ENCODE measurements at places on chromosomes 6 and 20.

DNA sequence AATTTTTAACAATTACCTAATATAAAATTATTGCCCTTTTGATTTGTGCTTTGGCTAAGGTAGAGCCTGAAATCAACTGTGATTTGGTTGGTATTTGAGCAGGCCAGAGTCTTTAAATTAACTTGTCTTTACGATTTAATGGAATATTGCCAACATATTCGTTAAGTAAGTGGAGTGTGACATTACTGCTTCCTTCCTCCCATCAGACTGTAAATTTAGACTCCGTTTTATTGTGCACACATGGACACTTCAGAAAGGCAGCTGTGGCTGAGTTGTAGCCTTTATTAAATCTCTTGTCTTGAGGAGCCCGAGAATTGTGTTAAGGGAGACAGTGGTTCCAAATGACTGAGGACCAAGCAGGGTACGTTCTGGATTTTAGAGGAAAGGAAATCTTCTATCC is 57.4 kb downstream of the CAP2 start:
- no peak for DNase-seq

DNA sequence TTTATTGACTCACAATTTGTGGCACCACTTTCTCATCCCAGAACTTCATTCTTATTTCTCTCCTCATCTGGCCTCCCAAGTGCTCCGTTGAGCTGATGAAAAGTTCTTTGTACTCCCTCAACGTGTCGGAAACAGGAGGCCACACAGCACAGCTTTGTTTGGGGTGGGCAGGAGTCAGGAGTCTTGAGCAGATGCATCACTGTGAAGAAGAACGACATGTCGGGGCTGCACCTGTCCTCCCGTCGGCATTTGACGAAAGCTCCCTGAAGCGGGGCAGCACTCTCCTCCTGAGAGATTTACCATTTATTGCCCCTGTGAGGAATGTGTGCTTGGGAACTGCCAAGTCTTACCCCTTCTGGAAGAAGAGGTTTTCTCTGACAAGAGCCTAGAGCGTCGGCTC is 28.1 kb downstream of the TAF8 start:
- DNase-seq: no peak

DNA sequence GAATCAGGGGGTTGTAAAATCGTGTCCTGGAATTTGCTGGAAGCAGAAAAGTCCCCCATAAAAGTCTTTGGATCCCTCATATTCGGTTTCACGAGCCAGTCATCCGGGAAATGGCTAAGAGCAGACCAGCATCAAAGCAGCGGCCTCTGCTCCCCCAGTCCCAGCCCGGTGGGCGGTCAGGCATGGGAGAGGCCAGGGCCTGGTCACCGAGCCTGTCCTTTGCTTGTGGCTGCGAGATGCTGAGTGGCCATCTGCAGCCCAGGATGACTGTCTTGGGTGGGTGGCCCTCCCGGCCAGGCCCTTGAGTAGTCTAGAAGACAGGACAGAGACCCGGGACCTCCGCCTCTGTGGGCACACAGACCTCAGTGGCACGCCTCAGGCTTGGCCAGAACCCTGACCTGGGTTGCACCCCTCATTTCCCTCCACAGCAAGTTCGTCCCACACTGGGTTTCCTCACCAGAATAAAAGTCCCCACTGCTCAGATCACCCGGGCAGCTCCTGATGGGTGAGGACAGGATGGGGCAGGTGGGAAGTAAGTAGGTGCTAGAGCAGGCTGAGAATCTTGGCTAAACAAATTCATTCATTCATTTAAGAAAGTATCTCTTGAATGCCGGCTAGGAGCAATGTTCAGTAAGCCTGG is 172.1 kb downstream of the BMP7 start:
- DNase-seq: no peak

DNA sequence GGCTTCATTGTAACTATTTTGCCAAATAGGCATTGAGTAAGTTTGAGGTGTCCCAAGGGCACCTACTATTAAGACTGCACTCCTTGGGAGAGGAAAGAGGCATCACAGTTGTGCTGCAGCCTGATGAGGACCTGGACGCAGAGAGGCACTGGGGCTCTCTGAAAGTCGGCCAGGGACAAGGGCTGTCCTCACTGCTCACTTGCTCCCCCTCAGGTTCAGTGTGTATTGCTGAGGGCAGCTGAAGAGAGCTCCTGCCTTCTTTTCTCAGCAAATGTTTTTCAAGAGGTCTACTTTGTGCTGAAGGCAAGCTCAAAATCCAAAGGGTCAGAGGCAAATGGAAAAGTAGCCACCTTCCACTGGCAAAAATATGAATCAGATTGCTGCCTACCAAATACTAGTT is 331.8 kb downstream of the RIMS1 start:
- DNase-seq: no peak

DNA sequence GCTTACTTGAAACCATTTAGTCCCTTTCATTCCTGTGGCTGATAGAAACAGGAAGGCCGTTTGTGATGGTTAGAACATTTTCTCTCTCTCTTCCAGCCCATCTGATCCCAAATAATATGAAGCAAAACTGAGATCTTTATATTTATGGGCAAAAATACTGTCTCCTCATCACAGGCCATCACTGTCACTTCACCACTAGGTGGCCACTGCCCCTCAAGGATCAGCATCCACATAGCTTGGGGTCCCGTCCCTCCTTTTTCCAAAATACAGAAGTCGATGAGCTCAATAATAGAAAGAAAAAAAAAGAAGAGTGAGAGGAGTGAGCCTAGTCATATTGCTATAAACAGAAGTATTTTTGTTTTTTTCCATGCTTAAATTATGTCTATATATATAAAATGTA is 46.4 kb upstream of the LAMP5 start:
- DNase-seq: no peak

- DNase-seq: no peak
Observed at GRCh38 chr6:84050408-84050807, 16.8 kb downstream of the MRAP2 start.

GRCh38 chr20:45095805-45096238 is 5.1 kb downstream of the KCNS1 start:
- DNase-seq: no peak

GRCh38 chr20:39318911-39319310 is 356.8 kb downstream of the DHX35 start:
- no peak for DNase-seq

GRCh38 chr20:41989935-41990635 is 371.9 kb upstream of the CHD6 start:
- DNase-seq: no peak

DNA sequence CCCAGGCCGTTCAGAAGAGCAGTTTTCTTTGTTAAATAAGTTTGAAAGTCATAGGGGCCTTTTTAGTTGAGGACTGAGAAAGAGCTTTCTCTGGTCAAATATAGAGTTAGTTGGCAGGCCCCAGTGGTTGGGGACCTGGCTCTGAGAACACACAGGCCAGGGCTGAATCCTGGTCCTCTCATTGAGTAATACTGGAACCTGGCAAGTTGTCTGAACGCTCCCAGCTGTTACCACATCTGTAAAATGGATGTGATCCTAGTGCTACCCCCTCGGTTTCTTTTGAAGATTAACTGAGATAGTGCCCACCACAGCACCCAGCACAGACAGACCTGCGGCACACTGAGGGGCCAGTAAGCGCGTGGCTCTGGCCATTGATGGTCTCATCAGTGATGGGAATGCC is 215.5 kb downstream of the ZDHHC14 start:
- no peak for DNase-seq

DNA sequence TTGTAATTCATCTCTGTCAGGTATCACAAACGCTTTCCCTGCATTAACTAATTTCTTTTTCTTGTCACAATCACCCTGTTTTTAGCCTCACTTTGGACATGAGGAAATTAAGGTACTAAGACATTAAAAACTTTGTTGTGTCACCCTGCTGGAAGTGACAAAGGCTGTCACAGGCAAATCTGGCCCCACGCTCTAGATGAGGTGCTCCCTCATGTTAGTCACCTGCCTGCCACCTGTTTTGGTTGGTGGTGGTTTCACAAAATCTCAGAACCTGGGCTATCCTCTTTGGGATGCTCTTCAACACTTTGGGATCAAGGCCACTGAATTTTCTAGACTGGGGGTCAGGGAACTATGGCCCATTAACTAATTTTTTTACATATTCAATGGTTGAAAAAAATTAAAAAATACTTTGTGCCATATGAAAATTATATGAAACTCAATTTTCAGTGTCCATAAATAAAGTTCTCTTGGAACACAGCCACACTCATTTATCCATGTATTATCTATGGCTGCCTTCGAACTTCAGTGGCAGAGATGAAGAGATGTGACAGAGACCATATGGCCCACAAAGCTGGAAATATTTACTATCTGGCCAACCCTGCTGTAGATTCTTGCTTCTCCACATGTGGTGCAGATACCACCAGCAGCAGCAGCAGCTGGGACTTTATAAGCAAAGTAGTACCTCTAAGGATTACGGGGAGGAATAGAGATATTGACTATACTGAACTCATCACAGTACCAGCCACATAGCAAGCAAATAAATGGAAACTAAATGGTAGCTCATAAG is 16.1 kb upstream of the TNFAIP3 start:
- DNase-seq: no peak

- DNase-seq: no peak
Observed at GRCh38 chr6:101747716-101748115, 354.2 kb downstream of the GRIK2 start.

DNA sequence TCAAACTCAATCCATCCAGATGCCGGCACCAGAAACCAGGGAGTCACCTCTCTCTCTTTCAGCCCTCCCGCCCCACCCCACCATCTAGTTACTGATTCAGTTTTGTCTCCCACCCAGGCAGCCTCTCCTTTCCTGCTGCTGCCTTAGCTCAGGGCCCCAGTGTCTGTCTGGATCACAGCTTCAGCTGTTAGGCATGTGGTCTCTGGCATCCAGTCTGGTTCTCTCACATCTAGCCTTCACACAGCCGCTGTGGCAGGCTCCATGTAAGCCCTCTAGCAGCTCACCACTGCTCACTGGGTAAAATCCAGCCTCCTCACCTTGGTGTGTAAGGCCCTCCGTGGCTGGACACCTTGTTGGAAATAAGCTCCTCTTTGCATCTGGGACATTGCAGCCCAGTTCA is 21.3 kb downstream of the AARS2 start:
- DNase-seq: no peak

DNA sequence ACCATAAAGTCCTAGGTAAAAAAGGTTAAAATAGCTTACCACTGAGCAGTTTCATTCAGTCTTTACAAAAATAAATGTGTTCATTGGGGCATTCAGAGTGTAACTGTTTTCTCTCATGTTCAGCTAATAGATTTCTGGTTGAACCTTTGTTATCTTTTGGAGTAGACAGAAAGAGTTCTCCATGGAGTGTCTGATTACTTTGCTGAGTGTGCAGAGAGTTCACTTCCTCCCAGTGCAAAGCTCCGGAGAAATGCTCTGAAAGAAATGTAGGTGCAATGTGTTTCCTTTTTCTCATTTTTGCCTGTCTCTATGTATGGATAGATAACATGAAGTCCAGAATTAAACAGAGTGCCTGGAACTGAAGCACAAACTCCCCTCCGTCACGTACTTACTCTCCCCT is 52.6 kb downstream of the JAG1 start:
- DNase-seq: no peak
